Activated T-helper 1 cell treated with anti-CD3 and anti-CD28 coated beads, Interleukin-2, amount 50 U/mL, for 16 hours (primary cell): ENCODE measurements at places on chromosomes 3 and 15.

DNA sequence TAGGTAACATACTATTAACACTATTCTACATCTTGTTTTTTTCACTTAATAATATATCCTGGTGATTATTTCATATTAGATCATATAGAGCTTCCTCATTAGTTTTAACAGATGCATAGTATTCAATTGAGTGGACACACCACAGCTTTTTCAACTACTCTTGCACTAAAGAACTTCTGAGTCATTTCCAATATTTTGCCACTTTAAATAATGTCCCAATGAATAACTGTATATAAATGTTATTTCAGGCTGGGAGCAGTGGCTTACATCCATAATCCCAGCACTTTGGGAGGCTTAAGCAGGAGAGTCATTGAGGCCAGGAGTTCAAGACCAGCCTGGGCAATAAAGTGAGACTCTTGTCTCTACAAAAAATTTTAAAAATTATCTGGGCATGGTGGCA lies 26.9 kb downstream of the MAP1A start:
- no peak for DNase-seq

GRCh38 chr3:175200391-175201095 lies 341.4 kb downstream of the NAALADL2 start:
- DNase-seq = no peak

DNA sequence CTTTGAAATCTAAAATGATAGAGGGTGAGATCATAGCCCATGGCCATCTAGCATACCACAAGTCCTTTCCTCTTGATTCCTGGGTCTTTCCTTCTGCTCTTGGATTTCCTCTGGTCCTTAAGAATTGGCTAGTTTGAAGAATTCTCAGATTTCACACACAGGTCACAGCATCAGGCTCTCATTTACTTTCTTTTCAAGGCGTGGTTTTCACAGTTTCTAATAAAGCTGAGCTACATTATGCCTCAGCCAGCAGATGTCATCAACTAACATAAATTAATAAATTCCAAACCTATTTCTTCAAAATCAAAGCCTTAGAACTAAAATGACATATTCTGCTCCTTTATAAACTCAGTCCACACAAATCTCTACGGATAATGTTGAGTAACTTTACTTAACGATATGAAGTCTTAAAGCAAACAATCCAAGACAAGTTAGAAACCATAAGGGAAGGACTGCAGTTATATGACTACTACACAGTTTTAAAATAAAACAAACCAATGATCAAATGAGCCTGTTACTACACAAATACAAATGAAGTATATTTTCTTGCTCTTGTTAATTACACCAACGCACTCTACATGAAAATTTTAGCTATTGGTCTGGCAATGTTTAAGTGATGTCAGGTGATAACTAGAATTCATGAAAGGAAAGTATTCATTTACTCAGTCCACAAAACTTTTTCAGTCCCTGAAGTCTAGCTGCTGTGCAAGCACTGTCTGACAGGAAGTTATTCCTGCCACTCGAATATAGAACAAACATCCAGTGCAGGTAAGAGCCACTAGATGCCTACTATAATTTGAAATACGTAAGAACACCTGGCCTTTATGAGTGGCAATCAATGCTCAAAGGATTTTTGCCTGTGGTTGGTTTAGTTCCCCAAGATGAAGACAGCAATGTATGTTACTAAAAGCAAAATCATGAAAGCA lies 9.2 kb downstream of the CCDC14 start:
- no peak for DNase-seq

- no peak for DNase-seq
These were observed 29.7 kb downstream of the CRYGS start for GRCh38 chr3:186514296-186515002.

- DNase-seq = no peak
These were observed 242.0 kb downstream of the NEK10 start for GRCh38 chr3:27127195-27127594.

GRCh38 chr3:124995460-124995994 lies 60.3 kb downstream of the HEG1 start:
- peak; percentile 12 for DNase-seq

DNA sequence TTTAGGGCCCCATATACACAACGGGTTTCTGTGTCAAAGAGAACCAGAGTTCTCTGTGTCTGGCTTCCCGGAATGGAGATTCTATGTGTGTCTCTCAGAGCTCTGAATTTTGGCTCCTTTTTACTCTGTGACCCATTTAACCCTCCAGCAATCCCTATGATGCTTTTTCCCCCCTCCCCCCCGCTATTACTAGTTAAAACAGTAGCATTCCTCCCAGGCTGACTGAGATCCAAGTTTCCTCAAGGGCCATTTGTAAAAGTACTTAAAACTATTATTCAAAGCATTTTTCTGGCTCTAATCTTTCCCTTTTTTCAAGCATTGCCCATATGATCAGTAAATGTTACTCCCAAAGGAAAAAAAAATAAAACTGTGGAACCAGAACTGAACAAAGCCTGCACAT lies 6.6 kb upstream of the STAC start:
- DNase-seq = no peak

GRCh38 chr3:194951931-194952582 lies 266.4 kb downstream of the FAM43A start:
- no peak for DNase-seq

GRCh38 chr3:69189487-69189886 lies 67.1 kb upstream of the LMOD3 start:
- DNase-seq = no peak

- no peak for DNase-seq
These were observed 13.1 kb upstream of the SCN5A start for GRCh38 chr3:38662544-38662943.

GRCh38 chr15:54149115-54149531 lies 170.9 kb downstream of the UNC13C start:
- DNase-seq = no peak

GRCh38 chr15:22948056-22948455 lies 32.1 kb downstream of the CYFIP1 start:
- DNase-seq = no peak

GRCh38 chr15:70761046-70761445 lies 2.3 kb downstream of the UACA start:
- no peak for DNase-seq

DNA sequence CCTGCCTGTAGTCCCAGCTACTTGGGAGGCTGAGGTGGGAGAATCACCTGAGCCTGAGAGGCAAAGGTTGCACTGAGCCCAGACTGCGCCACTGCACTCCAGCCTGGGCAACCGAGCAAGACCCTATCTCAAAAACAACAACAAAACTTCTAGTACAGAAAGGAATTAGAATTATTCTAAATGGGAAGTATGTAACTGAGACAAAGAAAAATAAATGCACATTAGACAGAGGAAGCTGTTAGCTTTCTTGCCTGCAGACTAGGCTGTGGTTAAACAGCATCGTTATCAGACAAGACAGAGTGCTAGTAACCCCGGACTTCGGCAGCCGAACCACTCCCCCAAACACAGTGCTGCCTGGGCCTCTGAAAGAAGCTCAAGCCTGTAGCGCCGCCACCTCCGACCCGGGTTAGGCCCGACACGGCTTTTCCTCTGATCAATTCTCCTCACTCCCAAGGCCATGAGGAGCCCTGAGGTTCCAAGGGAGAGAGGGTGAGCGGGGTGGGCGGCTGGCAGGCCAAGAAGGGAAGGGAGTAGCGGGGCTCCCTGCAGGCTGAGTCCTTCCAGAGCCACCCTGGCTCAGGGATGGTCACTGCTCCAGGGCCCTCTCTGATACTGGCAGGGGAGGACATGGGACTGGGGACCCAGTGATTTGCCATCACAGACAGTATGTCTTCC lies 44.8 kb upstream of the MUC4 start:
- no peak for DNase-seq

DNA sequence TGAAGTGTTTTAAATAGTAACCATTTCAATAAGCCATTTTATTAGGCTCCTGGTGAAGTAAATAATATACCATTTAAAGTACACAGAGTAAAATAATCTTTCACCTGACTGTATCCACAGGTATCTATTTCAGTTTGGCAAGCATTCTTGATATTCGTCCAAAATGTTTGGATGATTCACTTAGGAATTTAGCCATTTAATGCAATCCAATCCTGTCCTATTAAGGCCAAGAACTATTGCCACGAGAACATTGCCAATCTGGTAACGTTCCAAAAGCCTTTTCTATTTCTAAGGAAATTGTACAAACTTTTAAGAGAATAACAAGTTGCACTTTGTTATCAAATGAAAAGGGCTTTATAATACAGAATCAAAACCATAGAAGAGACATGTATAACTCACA lies 209.8 kb upstream of the THRB start:
- no peak for DNase-seq

- no peak for DNase-seq
These were observed 571.4 kb upstream of the NAALADL2 start for GRCh38 chr3:174287705-174288104.

GRCh38 chr3:160180581-160181216 lies 44.5 kb upstream of the C3orf80 start:
- no peak for DNase-seq

- no peak for DNase-seq
These were observed 178.1 kb downstream of the KLHL25 start for GRCh38 chr15:85616549-85617110.

DNA sequence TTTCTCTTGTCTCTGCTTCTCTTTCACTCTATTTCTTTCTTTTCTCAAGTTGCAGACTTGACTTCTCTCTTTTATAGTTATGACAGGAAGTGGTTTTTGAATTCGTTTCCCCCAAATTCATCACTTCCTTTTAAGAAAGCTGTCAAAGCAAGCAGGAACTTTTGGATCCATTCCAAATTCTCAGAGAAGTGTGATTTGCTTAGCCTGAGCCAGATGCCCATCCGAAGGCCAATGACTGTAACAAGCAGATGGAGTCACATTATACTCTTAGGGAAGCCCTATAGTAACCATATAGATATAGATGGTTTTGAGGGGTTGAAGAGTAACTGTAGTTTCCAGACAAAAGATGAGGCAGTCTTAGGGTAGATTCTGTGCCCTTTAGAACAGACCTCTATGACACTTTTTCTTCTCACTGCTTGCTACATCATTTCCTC lies 592.0 kb upstream of the KCNMB2 start:
- no peak for DNase-seq

- DNase-seq = no peak
These were observed 18.8 kb downstream of the ATG7 start for GRCh38 chr3:11290743-11291680.

DNA sequence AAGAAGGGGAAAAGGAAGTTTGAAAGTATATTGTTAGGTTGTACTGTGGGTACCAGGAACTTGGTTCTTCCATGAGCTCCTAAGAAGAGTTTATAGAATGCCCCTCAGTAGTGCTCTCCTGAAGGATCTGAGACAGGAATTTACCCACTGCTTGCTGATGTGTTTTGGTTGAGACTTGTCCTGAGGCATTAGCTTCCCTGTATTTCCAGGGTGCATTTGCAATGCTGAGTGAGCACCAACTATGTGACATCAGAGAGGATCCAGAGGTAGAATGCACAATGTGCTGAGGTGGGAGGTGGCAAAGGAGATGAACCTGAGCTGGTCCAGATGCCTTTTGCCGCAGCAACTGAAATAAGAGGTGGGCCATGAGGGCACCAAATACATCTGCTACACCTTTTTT lies 64.3 kb upstream of the LRRC3B start:
- no peak for DNase-seq

DNA sequence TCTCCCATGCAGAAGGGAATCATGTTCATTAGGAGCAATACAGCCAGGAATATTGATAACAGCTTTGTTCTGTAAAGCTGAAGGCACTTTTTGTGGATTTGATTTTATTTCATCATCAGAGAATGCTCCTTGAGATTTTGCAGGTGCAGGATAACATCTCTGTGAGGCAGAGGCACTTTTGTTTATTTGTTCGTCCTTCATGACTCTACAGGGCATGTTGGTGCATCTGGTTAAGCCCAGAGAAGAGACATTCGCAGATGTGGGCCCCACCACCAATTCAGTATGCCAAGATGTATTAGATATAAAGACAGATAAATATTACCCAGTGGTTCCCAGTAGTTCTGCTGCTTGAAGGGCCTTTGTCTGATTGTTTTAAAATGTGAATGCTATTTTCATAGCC lies 368.1 kb upstream of the SEMA6D start:
- no peak for DNase-seq

DNA sequence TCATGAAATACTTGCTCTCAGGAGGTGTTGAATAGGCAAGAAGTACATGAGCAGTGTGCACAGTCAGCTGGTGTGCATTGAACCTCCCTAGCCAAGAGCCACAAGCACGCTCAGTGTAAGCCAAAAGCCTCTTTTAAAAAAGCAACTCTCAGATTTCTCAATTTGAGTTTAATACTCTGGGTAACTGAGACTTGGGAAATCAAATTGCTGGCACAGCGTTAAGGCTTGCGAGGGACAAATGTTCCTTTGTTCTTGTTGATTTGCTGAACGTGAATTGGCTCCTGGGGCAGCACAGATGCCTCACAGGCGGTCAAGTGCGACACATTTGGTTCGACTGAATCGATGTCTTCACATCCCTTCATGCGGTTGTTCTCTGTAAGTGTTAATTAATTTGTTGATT lies at the start of gene FAM240A:
Gene FAM240A (plus strand): TSS at position 202 of the 400 bp plus-strand sequence. CDS start 159 bp downstream, at position 361.
- DNase-seq = no peak

DNA sequence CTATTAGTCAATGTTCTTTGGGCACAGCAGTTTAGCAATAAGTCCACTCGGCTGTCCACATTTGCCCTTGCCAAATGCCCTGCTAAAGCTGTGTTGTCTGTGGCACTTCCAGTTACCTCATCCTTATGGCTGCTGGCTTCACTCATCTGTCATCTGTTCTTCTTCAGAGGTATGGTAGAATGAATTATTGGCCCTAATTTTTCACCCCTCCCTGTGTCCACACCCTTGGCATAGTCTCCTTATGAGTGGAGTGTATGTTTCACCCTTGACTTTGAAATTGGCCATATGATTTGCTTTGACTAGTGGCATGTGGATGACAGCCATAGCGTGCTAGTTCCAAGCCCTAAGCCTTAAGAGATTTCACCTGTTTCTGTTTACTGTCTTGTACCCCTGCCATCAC lies 72.1 kb upstream of the EPHB1 start:
- no peak for DNase-seq

- DNase-seq = no peak
These were observed 44.9 kb upstream of the ALDH1A3 start for GRCh38 chr15:100834731-100835130.

DNA sequence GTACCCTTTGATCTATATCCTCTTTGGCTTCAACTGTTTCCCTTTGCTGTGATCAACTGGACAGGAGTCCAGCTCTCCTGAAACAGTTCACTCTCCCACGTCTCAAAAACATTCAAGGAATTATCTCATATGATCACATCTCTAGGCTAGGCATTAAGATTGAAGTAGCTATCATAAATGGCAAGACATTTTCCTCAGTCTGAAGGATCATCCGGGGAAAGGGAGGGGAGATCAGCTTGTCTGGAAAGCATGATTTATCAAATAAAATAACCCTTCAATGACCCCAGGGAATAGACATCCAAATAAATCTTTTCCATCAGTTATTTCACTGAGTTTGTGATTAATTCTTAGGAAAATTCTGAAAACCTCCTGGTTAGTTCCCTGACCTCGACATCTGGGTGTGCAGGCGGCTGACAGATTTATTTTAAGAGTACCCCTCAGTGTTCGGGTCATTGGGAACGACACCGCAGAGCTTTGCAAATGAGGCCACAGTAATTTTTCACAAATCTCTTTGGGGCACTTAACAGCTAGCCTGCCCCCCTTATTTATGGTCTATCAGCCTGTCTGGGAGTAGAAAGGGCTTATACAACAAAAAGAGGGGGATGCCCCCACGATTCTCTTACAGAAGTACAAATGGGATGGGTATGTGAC lies 65.8 kb downstream of the NSMCE3 start:
- no peak for DNase-seq

- no peak for DNase-seq
These were observed 4.5 kb downstream of the FETUB start for GRCh38 chr3:186644683-186645082.
